T-helper 1 cell treated with Interleukin-12 subunit alpha and Interleukin-12 subunit beta and Interleukin-4 antibody, amounts not matched to agents 30 ng/mL and 1 ng/mL, for 36 hours (primary cell): ENCODE measurements at places on chromosomes 7 and 10. TPM values are rescaled to one million over a fixed set of nuclear protein-coding genes. Genes with fewer than 3 reads are reported as not detected.

UCMA gene
- not detected in 2 replicates for total RNA-seq

AGBL3 gene
- total RNA-seq, result 1.4 and 2.2 TPM in 2 replicates

CYP2C9 gene
- total RNA-seq, result not detected in 2 replicates

TWIST1 gene
- total RNA-seq, result 4.5 and 6.7 TPM in 2 replicates

NPFFR1 gene
- total RNA-seq, result not detected in 2 replicates

MYH16 gene
- not detected in 2 replicates for total RNA-seq

SLC18A2 gene
- total RNA-seq, result not detected in 2 replicates

NKX1-2 gene
- total RNA-seq, result not detected in 2 replicates

SEMA3E gene
- total RNA-seq, result not detected in 2 replicates

CCDC172 gene
- total RNA-seq, result not detected in 2 replicates

INMT gene
- total RNA-seq, result 5.2 and 5.9 TPM in 2 replicates

HOXA2 gene
- total RNA-seq, result not detected in 2 replicates

PPP1R17 gene
- total RNA-seq, result not detected in 2 replicates

CRHR2 gene
- total RNA-seq, result not detected in 2 replicates

GBX1 gene
- total RNA-seq, result not detected in 2 replicates

CTAGE8 gene
- 2.5 and 2.9 TPM in 2 replicates for total RNA-seq

RPEL1 gene
- total RNA-seq, result not detected in 2 replicates

ADCY1 gene
- total RNA-seq, result 7.5 and 7.8 TPM in 2 replicates

PNLIPRP3 gene
- total RNA-seq, result not detected in 2 replicates

ATG9B gene
- total RNA-seq, result 6.9 and 7.2 TPM in 2 replicates

LRRC17 gene
- 0.20 TPM in 1 of 2 replicates, not detected in the other for total RNA-seq

CDC14C gene
- not detected in 2 replicates for total RNA-seq

GRID2IP gene
- 0.10 TPM in 2 replicates for total RNA-seq
